KBM-7 (cell line): ENCODE measurements at places on chromosomes 12 and 14.

DNA sequence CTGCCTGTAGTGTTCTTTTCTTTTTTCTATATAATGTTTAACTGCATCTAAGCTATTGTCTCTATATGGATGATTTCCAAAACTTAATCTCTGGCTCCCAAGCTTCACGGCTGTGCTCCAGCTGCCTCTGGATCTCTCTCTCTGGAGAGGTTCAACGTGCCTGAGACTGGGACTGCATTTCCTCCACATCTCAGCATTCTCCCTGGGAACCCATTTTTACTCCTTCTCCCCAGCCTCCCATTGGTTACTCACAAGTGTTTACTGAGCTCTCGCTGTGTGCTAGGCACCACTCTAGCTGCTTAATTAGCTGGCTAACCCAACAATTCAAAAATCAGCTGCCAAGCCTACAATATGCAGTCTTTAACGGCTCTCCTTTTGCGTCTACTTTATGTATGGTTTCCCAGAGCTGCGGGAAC lies 34.7 kb downstream of the FBXL14 start:
- no peak for DNase-seq

DNA sequence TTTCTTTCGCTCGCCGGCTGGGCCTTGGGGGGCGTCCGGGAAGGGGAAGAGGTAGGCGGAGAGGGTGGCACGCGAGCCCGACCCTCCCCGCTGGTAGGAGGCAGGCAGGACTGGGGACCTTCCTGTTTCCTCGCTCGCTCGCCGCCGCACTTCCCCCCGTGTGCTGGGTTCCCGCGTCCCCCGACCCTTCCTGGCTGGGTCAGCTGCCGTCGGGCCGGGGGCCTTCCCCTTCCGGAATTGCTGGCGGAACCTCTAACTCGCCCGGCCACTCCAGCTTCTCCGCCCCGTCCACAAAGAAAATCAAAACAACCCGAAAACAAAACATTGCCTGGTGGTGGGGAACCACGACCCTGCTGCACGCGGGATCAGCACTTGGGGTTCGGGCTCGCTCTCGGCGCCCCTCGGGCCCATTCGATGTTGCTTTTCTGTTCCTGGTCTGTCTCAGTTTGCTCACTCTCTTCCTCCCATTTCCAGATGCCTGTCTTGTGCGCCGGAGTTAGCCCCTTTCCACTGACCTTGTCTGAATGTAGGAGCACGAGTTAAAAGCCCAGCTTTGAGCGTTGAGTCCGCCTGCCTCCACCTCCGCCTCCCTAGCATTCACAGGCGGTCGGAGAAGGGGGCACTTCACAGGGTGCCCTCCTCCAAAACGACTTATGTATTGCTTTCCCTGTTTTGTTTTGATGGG lies 581 bp downstream of the PAPOLA start:
- peak; percentile 77 for DNase-seq

DNA sequence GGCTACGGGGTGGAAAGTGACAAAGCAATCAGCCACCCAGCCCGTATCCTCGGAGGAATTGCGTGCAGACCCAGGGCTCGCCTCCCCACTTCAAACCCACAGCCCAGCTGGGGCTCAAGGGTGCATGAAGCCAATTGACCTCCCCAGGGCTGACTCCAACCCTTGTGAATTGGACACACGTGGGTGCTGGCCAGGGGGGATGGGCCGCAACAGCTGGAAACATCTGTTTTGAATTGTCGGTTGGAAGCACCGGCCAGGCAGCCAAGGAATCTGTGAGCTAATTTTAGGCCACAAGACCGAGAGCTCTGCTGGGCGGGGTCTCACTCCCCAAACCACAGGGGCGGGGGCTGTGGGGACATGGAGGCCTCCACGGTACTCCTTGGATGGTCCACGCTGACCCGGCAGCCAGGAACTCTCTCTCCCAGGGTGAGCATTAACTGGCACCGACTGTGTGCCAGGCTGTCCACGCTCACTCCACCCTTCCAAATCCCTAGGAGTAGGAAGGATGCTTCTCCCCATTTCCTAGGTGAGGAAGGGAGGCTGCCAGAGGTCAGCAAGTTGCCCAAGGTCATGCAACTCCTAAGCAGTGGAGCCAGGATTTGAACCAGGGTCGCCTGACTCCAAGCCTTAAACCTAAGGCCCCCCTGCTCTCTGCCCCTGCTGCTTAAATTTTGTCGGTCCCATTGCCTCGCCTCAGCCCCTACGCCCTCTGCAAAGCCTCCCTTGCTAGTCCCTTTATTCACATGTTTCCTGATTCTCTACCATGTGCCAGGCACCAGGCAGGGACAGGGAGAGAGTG lies 11.9 kb upstream of the TMEM119 start:
- DNase-seq = peak; percentile 81

GRCh38 chr14:104976198-104977007 lies 1.8 kb downstream of the AHNAK2 start:
- DNase-seq = peak; percentile 90

DNA sequence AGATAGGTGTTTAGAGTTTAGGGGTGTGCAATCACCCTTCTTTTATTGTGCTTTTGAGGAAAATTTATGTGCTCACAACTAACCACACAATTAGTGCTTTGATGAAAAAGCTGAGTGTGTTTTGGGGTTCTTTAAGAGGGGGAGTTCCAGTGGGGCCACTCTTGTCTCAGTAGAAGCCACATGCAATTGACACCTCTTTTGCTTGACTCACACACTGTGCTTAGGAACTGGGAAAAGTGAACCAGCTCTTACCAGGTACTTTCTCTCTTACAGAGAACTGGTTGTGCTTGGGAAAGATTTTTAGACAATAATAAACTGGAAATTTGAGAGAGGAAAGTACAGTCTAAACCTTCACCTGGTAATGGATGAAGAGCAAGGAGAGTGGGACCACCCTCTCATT lies 12.3 kb upstream of the YBX3 start:
- no peak for DNase-seq

DNA sequence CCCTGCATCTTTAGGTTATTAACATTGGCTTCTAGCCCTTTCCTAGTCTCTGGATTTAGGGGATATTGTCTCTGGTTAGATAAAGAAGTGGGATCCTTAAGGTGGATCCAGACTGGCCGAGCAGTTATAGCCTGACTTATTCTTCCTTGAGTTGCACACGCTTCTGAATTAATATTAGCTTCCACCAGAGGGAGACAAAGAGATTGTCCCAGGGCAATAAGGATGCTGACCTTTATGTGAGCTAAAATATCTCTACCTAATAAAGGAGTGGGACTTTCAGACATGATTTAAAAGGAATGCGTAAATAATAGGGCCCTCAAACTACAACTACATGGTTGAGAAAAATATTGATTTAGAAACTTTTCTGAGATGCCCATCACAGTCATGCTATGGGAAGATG lies 139.7 kb downstream of the SLCO1B3 start:
- peak; percentile 48 for DNase-seq

DNA sequence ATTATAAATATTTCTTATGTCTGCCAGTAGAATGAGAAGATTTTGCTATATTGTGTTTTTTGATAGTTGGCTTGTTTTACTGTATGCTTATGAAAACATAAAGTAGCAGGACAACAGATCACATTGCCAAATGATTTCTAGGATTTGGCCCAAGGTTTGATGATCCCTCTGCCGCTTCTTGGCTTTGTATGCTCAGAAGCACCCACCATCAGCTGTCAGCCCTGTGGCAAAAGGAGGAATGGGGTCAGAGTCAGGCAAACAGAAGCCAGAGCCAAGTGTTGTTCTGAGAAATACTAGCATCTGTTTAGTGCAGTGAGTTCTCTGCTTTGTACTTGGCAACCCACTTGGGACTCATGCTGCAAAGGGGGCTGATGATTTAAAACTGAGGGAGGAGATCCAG lies 152.2 kb downstream of the PDE3A start:
- DNase-seq = no peak

- no peak for DNase-seq
Measured at GRCh38 chr12:31007153-31007495, 66.5 kb upstream of the DDX11 start.

DNA sequence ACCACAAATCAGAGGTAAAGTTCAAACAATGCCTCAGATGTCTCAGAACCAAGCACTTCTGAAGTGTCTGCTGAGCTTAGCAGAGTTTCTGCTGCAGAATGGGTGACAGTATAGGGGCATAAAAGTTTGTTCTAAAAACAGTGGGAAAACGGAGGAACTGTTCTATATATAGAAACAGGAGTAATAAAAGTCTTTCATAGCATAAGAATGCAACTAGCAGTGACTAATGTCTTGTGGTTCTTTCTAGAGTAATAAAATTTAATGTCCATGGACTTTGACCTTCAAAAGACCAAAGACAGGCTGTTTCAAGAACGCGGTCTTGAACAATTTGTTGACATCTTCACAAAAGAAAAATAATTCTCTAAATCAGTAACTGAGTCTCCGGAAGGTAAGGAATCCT lies 107.5 kb upstream of the FAR2 start:
- peak; percentile 30 for DNase-seq

- DNase-seq = no peak
Measured at GRCh38 chr12:20127413-20127812, 240.9 kb upstream of the PDE3A start.

- DNase-seq = no peak
Measured at GRCh38 chr14:36938678-36939077, 233.7 kb downstream of the SLC25A21 start.

GRCh38 chr12:114189266-114189665 lies 216.7 kb downstream of the TBX5 start:
- no peak for DNase-seq

- no peak for DNase-seq
Measured at GRCh38 chr12:40327535-40327934, 102.7 kb downstream of the LRRK2 start.

- no peak for DNase-seq
Measured at GRCh38 chr14:44107156-44107555, 399.9 kb downstream of the FSCB start.

DNA sequence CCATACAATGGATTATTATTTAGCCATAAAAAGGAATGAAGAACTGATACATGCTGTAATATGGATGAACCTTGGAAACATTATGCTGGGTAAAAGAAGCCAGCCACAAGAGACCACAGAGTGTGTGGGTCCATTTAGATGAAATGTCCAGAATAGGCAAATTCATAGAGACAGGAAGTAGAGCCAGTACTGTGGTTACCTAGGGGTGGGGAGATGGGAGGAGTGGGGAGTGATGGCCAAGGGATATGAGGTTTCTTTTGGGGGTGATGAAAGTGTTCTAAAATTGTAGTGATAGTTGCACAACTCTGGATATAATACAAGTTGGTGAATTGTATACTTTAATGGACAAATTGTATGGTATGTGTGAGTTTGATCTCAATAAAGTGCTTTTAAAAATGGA lies 18.6 kb downstream of the JDP2 start:
- DNase-seq = peak; percentile 33

GRCh38 chr14:81676395-81676794 lies 142.7 kb upstream of the SEL1L start:
- no peak for DNase-seq

DNA sequence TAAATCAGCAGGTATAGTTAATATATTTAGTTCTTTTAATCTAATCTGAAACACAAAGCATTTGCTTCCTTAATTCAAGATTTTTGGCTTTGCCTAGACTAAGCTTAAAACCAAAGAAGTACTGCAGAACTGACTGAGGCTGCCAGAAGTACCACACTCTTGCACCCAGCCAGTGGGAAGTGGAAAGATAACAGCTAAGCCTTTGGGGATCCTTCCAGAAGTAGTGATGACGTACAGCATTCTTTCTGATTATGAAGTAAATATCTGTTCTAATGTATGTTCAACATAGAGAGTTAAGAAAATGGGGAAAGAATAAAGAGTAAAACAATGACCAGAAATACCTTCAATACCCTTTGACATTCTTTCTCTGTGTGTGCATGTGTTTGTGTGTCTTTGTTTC lies 19.3 kb downstream of the NTF3 start:
- no peak for DNase-seq

GRCh38 chr14:67851785-67852410 lies 32.3 kb downstream of the RAD51B start:
- DNase-seq = no peak

- no peak for DNase-seq
Measured at GRCh38 chr12:51524386-51524901, 66.6 kb upstream of the SCN8A start.

DNA sequence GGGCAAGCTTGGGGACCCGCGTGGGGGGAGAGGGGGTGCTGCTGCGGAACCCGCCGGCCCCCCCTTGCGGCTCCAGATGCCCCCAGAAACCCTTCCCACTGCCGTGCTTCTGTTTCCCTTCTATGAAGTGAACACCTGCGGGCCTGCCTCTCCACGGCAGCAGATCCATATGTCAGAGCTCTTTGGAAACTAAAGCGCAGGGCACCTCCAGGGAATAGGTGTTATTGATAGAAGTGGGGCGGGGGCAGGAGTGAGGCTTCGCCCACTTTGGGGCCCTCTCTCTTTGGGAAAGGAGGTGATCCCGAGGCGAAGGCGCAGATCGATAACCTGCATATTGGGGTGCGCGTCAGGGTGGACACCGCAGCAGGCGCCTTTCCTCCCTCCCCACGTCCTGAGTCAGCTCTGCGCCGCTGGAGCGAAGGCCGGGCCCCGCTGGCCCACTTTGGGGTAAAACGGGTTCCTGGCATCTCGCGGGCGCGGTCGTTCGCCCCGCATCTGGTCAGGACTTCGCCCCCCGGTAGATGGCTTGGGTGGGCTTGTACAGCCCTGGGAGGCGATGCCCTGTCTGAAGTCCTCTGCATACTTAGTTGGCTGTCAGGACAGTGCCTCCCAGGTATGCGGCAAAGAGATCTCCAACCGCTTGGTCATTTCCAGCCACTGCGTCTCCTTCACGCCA lies 524 bp downstream of the KMT5A start:
- DNase-seq = peak; percentile 28

DNA sequence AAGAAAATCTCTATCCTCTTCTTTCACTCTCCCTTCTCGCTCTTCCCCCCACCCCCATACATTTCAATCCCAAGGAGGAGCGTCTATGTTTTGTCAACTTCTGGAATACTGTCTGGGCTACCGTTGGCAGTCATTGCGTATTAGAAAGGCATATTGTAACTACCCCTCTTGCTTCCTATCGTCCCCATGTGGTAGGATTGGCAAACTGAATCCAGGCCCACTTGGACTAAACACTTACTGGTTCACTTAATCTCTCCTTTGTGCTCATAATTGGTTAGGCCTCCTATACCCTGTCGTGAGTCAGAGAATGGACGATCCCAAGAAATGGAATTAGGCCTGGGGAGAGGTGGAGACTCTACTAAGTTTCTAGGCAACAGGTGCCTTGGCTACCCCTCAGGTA lies 68.8 kb upstream of the SLC8A3 start:
- peak; percentile 67 for DNase-seq

GRCh38 chr14:56119201-56119981 lies 1.2 kb downstream of the PELI2 start:
- DNase-seq = peak; percentile 47

DNA sequence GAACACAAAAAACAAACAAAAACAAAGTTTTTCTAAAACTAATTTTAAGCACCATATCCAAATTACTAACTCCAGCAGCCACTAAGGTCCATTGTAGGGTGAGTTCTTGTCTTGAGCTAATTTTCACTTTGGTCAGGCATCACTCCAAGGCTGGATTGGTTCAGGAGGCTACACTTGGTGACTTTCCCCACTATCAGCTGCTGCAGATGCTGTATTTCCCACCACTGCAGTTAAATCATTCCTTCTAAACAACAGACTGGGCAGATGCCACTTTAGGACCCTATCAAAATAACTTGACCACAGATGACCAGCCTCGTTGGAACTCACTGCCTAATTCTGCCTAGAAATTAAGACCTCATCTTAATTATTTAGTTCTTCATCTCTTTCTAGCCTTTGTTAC lies 140.5 kb downstream of the SLC16A7 start:
- DNase-seq = no peak

- DNase-seq = peak; percentile 21
Measured at GRCh38 chr12:80777587-80777986, 60.9 kb downstream of the MYF5 start.
